ENCODE measurements at places on chromosomes 2 and 18. TPM values are rescaled to one million over a fixed set of nuclear protein-coding genes. Genes with fewer than 3 reads are reported as not detected.

- no peaks in the 10 kb centered on the region for H3K36me3 ChIP-seq
- no peak overlapping the region for H3K4me3 ChIP-seq
- no peak for DNase-seq
- no peaks in the 10 kb centered on the region for H3K27me3 ChIP-seq
- H3K27ac ChIP-seq, result no peak overlapping the region
Measured at GRCh38 chr2:141440072-141440635, 690.7 kb downstream of the LRP1B start.

DNA sequence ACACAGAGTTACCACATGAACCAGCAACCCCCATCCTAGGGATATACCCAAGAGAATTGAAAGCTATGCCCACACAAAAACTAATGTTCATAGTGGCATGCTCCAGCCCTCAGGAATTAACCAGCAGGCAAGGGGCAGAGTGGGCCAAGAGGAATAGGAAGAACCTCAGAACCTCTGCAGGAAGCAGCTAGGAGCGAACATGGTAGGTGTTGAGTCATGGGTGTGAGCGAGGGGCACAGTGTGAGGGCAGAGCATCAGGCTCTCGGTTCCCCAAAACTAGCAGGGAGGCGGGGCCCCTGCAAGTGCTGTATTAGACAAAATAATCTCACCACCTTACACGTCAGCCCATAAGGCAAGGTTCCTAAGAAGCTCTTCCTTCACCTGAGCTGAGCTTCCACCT is 5.6 kb upstream of the RUFY4 start:
- H3K36me3 ChIP-seq, result no peaks in the 10 kb centered on the region
- no peak overlapping the region for H3K4me3 ChIP-seq
- H3K4me1 ChIP-seq, result no peaks in the 10 kb centered on the region
- H3K27me3 ChIP-seq, result peaks cover 30% of the 10 kb centered on the region
- no peak for DNase-seq

GRCh38 chr2:9941196-9941995 is 10.1 kb upstream of the GRHL1 start:
- no peaks in the 10 kb centered on the region for H3K36me3 ChIP-seq
- H3K4me3 ChIP-seq, result no peak overlapping the region
- H3K4me1 ChIP-seq, result peaks cover 5% of the 10 kb centered on the region
- no peak for DNase-seq
- no peak overlapping the region for H3K27ac ChIP-seq
- H3K27me3 ChIP-seq, result peaks cover 19% of the 10 kb centered on the region

DNA sequence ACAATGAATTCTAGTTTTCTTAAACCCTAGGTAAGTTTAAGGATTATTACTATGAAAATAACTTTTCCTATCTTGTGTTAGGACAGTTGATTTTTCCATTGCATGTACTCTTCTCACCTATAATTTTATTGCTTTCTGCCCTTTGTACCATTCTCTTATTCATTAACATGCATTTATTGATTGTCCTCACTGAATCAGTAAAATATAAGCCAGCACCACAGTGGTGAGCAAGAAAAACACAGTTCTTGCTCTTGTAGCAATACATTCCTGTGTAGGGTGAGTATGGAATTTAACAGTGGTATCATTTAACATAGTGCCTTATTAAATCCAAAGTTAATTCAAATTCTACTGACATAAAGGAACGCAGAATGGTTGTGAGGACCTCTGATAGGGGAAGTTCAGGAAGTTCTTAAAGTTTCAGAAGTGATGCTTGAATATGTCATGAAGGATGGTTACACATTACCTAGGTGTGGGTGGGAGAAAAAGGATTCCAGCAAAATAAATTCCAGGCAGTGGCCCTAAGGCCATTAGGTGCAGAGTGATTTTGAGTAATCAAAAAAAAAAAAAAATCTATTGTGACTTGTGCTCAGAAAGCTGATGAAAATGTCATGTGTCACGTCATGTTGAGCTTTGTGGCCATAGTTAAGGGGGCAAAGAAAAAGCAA is 104.7 kb upstream of the DSEL start:
- no peaks in the 10 kb centered on the region for H3K36me3 ChIP-seq
- H3K4me1 ChIP-seq, result no peaks in the 10 kb centered on the region
- H3K4me3 ChIP-seq, result no peak overlapping the region
- DNase-seq, result no peak
- H3K27me3 ChIP-seq, result no peaks in the 10 kb centered on the region

GRCh38 chr2:60960706-60961105 is 56.8 kb upstream of the PEX13 start:
- H3K4me3 ChIP-seq, result no peak overlapping the region
- no peaks in the 10 kb centered on the region for H3K36me3 ChIP-seq
- no peak for DNase-seq
- no peak overlapping the region for H3K27ac ChIP-seq
- no peaks in the 10 kb centered on the region for H3K4me1 ChIP-seq

- no peak overlapping the region for H3K27ac ChIP-seq
- no peak for DNase-seq
- no peaks in the 10 kb centered on the region for H3K27me3 ChIP-seq
Measured at GRCh38 chr2:202908186-202908585, 3.3 kb downstream of the WDR12 start.

GRCh38 chr2:48165070-48165753 is 258.9 kb upstream of the FBXO11 start:
- no peaks in the 10 kb centered on the region for H3K36me3 ChIP-seq
- peak; percentile 56 for DNase-seq
- no peak overlapping the region for H3K4me3 ChIP-seq
- peaks cover 9% of the 10 kb centered on the region for H3K4me1 ChIP-seq

DNA sequence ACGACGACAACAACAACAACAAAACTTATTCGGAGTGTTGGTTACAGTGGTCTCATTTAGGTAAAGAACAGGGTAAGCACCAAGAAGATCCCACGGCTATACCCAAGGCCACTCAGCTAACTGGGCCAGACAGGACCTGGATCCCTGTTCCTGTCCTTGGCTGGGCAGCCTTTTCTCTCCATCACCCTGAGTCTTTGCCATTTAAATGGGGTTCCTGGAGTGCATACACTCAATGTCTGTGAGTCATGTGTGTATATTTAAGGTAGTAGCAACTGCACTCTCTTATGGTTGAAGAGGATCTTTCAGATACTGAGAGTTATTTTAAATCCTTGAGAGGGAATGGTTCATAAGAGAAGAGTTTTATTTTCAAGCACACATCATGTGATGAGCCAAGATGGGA is 35.3 kb downstream of the ADCYAP1 start:
- H3K27me3 ChIP-seq, result no peaks in the 10 kb centered on the region
- H3K36me3 ChIP-seq, result no peaks in the 10 kb centered on the region
- no peak overlapping the region for H3K4me3 ChIP-seq
- no peak for DNase-seq

GRCh38 chr2:208142925-208143799 is 2.8 kb downstream of the CRYGB start:
- H3K36me3 ChIP-seq, result no peaks in the 10 kb centered on the region
- H3K27me3 ChIP-seq, result no peaks in the 10 kb centered on the region
- no peak overlapping the region for H3K4me3 ChIP-seq
- H3K27ac ChIP-seq, result no peak overlapping the region

DNA sequence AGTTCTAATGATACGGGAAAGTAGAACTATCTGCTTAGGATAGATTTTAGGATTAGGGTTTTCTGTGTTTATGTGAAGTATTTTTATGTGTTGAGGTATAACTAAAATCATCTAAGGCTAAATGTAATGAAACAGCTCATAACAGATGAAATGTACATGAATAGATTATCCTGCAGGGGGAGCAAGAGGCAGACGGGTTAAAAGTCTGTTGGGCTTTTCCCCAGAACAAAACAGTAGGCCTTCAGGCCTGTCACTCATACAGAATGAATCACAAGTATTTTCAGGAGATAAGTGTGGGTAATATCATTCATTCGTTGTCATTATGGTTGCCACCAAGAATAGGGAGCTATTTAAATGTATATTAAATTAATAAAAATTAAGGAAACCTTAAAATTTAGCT is 107.9 kb upstream of the IL1R2 start:
- H3K4me3 ChIP-seq, result no peak overlapping the region
- no peak overlapping the region for H3K27ac ChIP-seq
- no peaks in the 10 kb centered on the region for H3K27me3 ChIP-seq
- peaks cover under 1% of the 10 kb centered on the region for H3K36me3 ChIP-seq
- DNase-seq, result peak; percentile 31
- H3K4me1 ChIP-seq, result peaks cover 8% of the 10 kb centered on the region

DNA sequence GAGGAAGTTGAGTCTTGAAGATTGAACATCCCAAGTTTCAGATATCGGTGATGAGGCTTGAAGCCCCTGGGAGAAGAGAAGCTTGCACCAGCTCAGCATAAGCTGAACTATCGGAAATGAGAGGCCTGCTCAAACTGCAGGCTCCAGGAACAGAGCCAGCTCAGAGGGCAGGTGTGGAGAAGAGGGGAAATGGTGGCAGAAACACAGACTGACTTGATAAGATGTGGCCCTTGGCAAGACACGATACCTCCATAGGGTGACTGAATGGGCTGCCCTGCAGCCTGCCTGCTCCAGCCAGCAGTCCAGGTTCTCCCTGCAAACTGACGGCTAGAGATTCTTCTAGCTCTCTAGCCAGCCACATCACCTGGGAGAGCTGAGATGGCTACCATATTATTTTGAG is 86.6 kb downstream of the MYT1L start:
- DNase-seq, result no peak
- no peak overlapping the region for H3K4me3 ChIP-seq
- H3K27me3 ChIP-seq, result no peaks in the 10 kb centered on the region
- H3K36me3 ChIP-seq, result no peaks in the 10 kb centered on the region

GRCh38 chr2:224890372-224890771 is 151.9 kb downstream of the DOCK10 start:
- no peaks in the 10 kb centered on the region for H3K36me3 ChIP-seq
- no peak for DNase-seq
- no peaks in the 10 kb centered on the region for H3K27me3 ChIP-seq

The TWIST2 gene
- total RNA-seq, result not detected

DNA sequence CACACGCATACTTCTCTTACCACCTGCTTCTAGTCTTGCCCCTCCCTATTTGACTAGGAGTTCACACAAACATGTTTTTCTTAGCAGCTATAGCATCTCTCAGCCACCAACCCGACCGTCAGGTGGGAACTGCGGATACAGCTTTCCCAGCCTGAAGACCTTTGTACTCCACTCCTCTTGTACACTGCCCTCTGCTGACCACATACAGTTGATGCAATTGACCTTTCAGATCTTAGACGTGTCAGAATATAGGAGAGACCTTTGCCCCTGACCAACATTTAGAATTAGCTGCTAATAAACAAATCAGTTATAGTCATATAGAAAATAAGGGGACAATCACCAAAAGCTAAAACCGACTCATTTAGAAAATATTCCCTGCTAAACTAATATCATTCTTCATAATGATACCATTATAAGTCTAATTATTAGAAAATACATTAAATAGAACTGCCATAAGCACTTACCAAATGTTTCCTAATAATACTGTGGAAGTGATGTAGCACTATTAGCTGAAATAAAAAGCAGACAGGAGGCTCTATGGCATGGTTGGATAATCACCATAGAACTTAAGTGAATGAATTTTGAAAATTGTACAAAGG is 208.4 kb downstream of the RAD51AP2 start:
- H3K36me3 ChIP-seq, result no peaks in the 10 kb centered on the region
- H3K4me1 ChIP-seq, result no peaks in the 10 kb centered on the region
- H3K27ac ChIP-seq, result no peak overlapping the region

- no peaks in the 10 kb centered on the region for H3K36me3 ChIP-seq
- peak; percentile 58 for DNase-seq
- H3K4me1 ChIP-seq, result peaks cover 2% of the 10 kb centered on the region
- no peak overlapping the region for H3K4me3 ChIP-seq
Measured at GRCh38 chr18:415617-416612, 84.6 kb downstream of the COLEC12 start.

GRCh38 chr2:56540916-56541315 is 357.1 kb downstream of the CCDC85A start:
- no peak overlapping the region for H3K4me3 ChIP-seq
- no peaks in the 10 kb centered on the region for H3K27me3 ChIP-seq
- no peaks in the 10 kb centered on the region for H3K4me1 ChIP-seq

DNA sequence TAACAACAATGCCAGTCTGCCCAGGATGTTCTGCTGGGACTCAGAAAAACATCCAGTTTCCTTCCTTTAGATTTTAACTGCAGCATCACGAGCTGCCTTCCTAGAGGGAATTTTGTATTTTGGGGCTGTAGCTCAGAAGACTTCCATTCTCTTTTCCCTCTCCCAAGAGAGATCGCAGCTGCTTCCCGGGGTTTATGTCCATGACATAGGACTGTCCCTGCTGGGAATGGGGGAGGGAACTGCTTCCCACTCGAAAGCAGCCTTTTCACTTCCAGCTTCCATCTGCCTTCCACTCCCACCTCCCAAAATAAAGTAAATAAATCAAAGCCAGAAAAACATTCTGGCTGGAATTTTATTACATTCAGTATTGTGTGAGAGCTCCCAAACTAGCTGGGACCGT is 52.4 kb downstream of the LIMS1 start:
- no peak overlapping the region for H3K4me3 ChIP-seq
- peaks cover 22% of the 10 kb centered on the region for H3K4me1 ChIP-seq
- no peaks in the 10 kb centered on the region for H3K36me3 ChIP-seq
- no peak for DNase-seq
- H3K27me3 ChIP-seq, result no peaks in the 10 kb centered on the region

DNA sequence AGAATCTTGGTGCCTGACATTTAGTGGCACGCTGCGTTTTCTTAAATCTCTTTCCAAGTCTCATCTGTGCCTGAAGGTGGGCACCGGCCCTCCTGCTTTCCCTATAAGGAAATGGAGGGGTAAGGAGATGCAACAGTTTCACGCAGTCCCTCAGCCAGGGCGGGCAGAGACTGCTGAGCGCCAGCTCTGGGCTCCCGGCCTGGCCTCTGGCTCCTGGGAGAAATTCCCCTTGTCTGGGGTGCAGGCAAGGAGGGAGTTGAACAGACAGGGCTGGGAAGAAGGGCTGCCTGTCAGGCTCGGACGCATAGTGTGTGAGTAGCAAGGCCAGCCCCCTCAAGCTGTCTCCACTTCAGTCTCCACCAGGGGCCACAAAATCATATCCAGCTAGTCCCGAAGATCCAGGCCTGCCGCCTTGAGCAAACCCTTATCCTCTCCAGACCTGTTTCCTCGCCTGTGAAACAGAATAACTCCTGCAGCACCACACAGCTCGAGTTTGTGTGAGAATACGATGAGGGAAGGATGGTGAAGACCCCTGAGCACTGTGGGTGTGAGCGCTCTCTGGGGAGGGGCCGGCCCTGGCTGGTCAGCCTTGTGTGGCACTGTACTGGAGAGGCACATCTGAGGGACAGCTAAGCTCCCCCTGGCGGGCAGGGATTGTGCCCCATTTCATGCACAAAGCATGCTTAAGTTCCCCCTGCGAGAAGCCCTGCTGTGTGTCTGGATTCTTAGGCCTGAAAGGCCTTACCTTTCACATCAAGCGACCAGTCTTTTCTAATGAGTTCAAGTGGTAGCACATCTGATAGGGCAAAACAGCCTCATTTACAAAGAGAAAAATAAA is 33.8 kb downstream of the SDC1 start:
- peaks cover 50% of the 10 kb centered on the region for H3K4me1 ChIP-seq
- H3K36me3 ChIP-seq, result no peaks in the 10 kb centered on the region
- H3K27me3 ChIP-seq, result no peaks in the 10 kb centered on the region
- peak overlapping the region; percentile 26 for H3K27ac ChIP-seq
- H3K4me3 ChIP-seq, result no peak overlapping the region

GRCh38 chr2:136378712-136379595 is 261.0 kb upstream of the CXCR4 start:
- H3K36me3 ChIP-seq, result no peaks in the 10 kb centered on the region
- H3K27me3 ChIP-seq, result no peaks in the 10 kb centered on the region
- no peak overlapping the region for H3K4me3 ChIP-seq
- peaks cover 2% of the 10 kb centered on the region for H3K4me1 ChIP-seq
- H3K27ac ChIP-seq, result no peak overlapping the region

Data from cardiac muscle cell (in vitro differentiated cells and primary cell).